Stimulated activated naive CD8-positive, alpha-beta T cell treated with anti-CD3 and anti-CD28 coated beads, Interleukin-15, amount 100 ng/mL, for 72 hours (primary cell): ENCODE measurements at places on chromosomes 13 and 19.

- no peak for DNase-seq
These were observed 104.8 kb downstream of the WDFY2 start for GRCh38 chr13:51688937-51689662.

DNA sequence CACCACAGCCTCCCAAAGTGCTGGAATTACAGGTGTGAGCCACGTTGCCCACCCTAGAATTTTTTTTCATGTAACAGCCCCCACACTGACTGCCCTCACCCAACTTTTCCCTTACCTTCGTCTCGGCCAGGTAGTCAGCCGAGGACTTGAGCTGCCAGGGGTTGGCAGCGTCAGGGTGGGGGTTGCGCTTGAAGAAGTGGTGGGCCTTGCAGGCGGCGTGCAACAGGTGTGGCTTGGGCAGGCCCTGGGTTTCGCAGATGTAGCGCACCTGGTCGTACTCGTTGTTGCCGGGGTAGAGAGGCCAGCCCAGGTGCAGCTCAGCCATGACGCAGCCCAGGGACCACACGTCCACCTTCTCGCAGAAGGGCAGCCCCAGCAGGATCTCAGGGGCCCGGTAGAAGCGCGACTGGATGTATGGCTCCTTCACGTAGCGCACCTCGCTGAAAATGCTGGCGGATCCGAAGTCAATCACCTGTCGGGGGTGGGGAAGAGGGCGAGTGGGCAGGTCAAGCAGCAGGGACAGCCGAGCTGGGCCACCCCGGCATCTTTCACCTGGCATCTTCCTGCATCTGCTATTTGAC lies 6.2 kb downstream of the HIPK4 start:
- no peak for DNase-seq

- DNase-seq, result no peak
These were observed 9.3 kb downstream of the RPS9 start for GRCh38 chr19:54209811-54210494.

GRCh38 chr13:77291774-77292173 lies 35.1 kb downstream of the MYCBP2 start:
- DNase-seq, result no peak

DNA sequence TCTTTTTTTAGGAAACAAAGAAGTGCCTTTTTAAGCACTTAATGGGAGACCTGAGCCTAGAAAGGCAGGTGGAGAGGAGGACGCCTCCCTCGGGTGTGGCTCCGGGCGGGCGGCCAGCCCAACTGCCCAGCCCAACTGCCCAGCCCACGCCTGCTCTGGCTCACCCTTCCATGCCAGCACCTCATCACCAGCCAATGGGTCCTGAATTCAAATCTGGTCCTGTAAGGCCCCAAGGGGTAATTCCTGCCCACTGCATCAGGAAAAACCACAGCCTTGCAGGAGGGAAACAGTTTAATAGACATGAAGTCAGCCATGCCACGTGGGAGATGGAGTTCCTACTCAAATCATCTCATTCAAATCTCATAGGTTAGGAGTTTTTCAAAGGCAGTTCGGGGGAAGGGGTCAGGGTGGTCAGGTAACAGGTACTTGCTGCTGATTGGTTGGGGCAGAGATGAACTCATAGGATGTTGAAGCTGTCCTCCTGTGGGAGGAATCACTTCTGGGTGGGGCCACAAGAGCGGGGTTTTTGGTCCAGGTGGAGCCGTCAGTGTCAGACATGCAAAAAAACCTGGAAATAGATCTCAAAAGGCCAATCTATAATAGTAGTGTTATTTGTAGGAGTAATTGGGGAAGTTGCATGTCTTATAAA lies 64.9 kb downstream of the HSPH1 start:
- no peak for DNase-seq

- DNase-seq, result no peak
These were observed 4.1 kb downstream of the ETHE1 start for GRCh38 chr19:43522929-43523328.

DNA sequence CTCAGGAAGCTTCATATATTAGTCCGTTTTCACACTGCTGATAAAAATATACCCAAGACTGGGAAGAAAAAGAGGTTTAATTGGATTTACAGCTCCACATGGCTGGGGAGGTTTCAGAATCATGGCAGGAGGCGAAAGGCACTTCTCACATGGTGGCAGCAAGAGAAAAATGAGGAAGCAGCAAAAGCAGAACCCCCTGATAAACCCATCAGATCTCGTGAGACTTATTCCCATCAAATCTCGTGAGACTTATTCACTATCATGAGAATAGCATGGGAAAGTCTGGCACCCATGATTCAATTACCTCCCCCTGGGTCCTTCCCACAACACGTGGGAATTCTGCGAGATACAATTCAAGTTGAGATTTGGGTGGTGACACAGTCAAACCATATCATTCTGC lies 23.1 kb downstream of the FLT3 start:
- no peak for DNase-seq

DNA sequence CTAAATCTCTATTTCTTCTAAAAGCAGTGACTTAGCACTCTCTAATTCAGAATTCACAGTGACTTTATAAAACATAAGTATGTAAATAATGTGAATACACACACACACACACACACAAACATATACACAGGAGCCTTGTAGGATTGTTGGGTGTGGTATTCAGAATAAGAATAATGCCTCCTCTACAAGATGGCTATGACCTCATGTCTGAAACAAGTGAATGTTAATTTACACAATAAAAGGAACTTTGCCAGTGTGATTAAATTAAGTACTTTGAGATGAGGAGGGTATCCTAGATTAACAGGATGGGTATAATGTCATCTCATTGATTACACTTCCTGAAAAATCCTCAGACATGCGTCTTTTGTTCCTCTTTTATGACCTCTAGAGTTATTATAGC lies 234.6 kb downstream of the SLITRK6 start:
- no peak for DNase-seq

GRCh38 chr13:102401265-102401664 lies 583 bp downstream of the FGF14 start:
- no peak for DNase-seq

DNA sequence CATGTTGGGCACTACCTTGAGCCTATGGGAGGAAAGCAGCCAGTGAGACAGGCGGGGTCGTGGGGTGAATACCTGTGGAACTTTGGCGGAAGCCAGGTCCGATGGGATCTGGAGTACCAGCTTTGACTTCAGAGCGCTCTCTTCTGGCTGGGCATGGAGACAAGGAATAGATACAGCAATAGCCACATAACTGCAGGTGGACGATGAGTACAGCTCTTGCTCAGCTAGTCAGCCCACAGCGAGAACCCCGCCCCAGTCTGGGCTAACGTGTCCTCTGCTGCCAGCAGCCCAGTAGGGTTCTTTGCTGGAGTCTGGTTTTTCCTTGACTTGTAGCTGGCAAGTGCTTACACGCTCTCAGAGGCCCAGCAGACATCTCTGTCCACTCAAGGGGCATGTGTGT lies 83.4 kb downstream of the SIPA1L3 start:
- no peak for DNase-seq

GRCh38 chr13:25803641-25804040 lies 248.2 kb downstream of the SHISA2 start:
- no peak for DNase-seq

DNA sequence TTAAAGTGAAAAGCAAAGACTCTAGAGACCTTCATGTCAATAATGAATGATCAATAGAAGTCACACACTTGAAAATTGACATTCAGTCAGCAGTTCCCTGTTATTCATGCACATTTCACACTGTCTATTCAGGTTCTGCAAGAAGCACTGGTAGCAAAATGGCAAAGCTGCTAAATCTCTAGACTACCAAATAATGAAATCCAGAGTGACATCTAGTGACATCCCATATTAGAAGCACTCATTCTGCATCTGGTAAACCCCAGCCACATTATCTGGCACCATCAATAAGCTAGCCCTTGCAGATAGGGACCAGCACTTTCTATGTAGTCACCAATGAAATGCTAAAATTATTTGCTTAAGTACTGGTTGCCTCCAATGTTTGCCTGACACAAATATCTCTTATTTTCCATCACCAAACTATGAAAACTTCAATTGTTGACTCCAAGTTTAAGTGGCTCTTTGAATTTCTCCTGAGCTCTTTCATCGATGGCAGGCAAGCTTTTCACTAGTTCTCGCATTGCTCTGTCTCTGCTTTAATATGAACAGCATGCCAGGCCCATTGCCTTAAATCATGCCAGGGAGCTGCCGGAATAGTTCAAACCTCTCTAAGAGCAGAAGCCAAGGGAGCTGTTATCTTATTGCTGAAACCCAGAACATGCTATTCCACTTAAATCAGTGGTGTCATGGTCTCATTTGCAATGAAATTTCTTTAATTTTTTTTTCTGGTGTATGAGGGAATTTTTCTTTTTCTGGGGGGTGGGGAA lies 409.9 kb downstream of the MZT1 start:
- DNase-seq, result no peak

DNA sequence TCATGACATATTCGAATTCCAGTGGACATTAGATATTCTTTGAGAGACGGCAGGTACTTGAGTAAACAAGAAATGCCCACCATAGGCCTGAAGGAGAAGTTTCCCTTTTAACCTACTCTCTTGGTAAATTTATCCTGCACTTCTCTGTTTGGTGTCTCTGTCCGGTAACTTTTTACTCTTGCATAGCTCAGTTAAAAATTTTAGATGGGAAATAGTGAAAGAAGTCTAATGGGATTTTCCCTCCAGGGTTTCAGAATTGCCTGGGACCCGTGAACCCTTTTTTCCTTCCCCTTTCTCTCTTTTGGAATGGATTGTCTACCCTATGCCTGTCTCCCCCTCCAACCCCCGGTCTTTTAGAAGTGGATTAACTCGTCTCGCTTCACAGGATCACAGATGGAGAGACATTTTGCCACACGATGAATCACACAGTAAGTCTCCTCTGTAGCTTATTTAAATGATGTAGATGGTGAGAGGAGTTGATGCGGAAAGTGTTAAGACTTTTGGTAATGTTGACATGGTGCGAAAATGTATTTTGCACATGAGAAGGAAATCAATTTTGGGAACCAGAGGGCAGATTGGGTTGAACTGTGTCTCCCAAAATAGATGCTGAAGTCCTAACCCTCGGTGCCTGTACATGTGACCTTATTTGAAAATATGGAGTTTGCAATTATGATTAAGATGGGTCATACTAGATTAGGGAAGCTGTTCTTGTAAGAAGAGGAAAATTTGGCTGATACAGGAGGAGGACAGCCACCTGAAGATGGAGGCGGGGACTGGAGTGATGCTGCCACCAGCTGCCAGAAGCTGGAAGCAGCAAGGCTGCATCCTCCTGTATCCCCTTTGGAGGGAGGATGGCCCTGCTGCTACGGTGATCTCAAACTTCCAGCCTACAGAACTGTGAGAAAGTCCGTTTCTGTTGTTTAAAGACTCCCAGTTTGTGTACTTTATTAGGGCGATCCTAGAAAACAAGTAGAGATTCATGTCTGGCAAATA lies 711 bp upstream of the MIPEP start:
- DNase-seq, result no peak

GRCh38 chr19:44593294-44593693 lies 20.1 kb upstream of the IGSF23 start:
- no peak for DNase-seq

GRCh38 chr19:19134687-19135158 lies 3.6 kb downstream of the TMEM161A start:
- DNase-seq, result no peak

GRCh38 chr19:30629086-30629485 lies 256.9 kb downstream of the ZNF536 start:
- DNase-seq, result no peak

GRCh38 chr13:75804054-75804453 lies 167.9 kb downstream of the LMO7 start:
- DNase-seq, result no peak

DNA sequence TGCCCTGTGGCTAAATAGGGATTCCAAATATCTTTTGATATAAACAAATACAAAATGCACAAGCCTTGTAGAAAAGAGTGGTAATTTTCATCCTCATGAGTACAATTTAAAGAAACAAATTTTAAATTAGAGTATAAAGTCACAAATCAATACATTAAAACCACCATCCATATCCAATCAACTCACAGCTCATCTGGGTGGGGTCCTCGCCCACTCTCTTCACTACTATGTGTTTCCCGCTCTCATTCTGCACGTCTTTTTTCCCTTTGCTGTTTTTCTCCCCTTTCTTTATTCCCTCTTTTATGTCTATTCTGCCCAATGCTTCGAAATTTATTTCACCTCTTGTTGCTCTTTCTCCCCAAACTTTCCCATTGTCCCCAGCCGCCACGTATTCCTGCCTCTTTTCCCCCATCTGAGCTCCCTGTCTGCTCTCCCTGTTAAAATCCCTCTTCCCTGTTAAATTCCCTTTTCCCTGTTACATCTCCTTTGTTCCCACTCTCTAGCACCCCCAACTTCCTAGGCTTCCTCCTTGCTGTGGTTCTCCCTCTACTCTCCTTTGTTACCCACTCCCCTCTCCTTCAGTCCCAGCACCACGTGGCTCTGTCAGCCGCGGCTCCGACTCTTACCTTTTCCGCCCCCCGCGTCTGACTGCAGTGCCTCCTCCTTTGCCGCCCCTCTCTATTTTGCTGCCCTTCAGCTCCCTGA lies 1.3 kb downstream of the ZNF616 start:
- no peak for DNase-seq

- no peak for DNase-seq
These were observed 114.1 kb downstream of the TNFSF13B start for GRCh38 chr13:108383667-108384066.

GRCh38 chr13:30165796-30166195 lies 141.6 kb downstream of the KATNAL1 start:
- DNase-seq, result no peak

DNA sequence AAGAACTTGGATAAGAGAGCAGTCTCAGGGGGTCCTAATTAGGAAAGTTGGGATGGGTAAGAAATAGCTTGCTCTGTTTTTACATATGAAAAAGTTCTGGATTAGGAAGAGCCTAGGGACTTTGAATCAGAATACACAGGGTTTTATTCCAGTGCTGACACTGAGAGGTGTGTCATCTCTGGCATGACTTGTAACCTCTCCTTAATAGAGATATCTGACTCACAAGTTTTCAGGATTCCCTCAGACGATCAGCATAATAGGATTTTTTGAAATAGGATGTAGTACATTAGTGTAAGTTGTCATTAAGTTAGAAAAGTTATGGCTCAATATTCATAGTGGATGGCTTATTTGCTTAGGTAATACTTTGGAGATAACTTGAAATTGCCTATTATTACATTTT lies 555.2 kb upstream of the MIR17HG start:
- no peak for DNase-seq

- no peak for DNase-seq
These were observed 680.1 kb downstream of the DIAPH3 start for GRCh38 chr13:59483501-59484145.

DNA sequence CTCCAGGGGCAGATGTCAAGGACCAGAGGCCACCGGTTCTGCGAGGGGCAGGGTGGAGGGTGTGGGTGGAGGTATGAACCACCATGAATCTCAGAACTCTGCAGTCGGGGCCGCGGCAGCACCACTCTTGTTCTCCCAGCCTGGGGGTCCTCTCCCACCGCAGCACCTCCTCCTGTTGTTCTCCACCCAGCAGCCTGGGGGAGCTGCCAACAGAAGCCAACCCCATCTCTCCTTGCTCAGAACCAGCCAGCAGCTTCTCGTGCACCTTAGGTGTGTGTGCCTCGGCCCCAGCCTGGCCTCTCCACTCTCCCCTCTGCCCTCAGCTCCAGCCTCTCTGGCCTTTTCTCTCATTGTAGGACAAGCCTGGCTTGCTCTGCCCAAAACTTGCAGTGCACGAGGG lies 31.9 kb upstream of the CCNE1 start:
- no peak for DNase-seq
